ENCODE measurements at places on chromosomes 6 and 20. TPM values are rescaled to one million over a fixed set of nuclear protein-coding genes. Genes with fewer than 3 reads are reported as not detected.

Gene OOEP
- not detected for total RNA-seq

Gene KCNK5
- total RNA-seq: not detected

Gene EYA4
- 26.2 TPM for total RNA-seq

Gene ECT2L
- total RNA-seq: not detected

Gene IPCEF1
- under 0.01 TPM for total RNA-seq

Gene B3GALT4
- 12.5 TPM for total RNA-seq

Gene FAM83C
- not detected for total RNA-seq

Gene OPN5
- not detected for total RNA-seq

Gene HLA-DPB1
- total RNA-seq: 1.8 TPM

Gene ZC2HC1B
- not detected for total RNA-seq

Gene PRPF6
- total RNA-seq: 66.0 TPM

Gene GRM1
- total RNA-seq: under 0.01 TPM

Gene ADGB
- not detected for total RNA-seq

Gene SRC
- total RNA-seq: 33.6 TPM

Gene SNAI1
- 0.83 TPM for total RNA-seq

Gene PRR18
- not detected for total RNA-seq
